Renal cortex interstitium (tissue), 15 donors: ENCODE measurements at places on chromosomes 4 and X.

- DNase-seq = no peak
Observed at GRCh38 chr4:165612936-165613335, 234.1 kb downstream of the CPE start.

GRCh38 chrX:38575888-38576287 is 14.5 kb downstream of the TSPAN7 start:
- DNase-seq = no peak

- no peak for DNase-seq
Observed at GRCh38 chr4:139958739-139959098, 195.3 kb downstream of the MAML3 start.

- no peak for DNase-seq
Observed at GRCh38 chrX:13780868-13781427, 35.9 kb downstream of the GPM6B start.

DNA sequence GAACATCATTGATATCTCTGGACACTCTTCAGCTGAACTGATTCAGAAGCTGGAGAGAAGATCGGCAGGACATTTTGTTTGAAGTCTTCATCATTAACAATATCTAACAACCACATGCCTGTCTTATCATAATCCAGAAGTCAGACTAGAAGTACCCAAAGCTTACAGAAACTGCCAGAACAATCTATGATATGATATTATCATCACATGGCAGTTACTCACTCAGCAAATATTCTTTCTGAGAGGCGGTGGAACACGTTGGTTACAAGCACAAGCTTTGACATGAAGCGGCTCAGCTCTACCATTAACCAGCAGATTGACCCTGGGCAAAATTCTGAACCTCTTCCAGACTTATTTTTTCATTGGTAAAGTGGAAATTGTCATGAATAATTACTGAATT is 69.4 kb upstream of the KIT start:
- no peak for DNase-seq

GRCh38 chrX:68794461-68794860 is 34.4 kb upstream of the EFNB1 start:
- no peak for DNase-seq

DNA sequence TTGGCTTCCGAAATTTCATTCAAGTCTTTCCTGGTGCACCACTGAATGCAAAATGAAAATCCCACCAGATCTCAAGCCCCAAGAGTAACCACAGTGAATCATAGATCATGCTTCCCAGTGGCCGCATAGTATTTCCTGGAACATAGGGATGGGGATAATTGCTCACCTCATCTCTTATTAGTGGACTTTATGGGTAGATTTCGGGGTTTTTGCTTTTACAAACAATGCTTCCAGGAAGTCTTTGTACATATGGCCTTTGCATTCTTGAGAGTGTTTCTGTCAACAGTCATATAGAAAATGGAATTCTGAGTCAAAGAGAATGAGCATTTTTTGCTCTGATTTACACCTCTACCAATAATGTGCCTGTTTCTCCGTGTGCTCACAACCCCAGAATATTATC is 53.4 kb downstream of the PPEF2 start:
- no peak for DNase-seq

GRCh38 chr4:5383191-5383980 is 325.0 kb downstream of the EVC2 start:
- no peak for DNase-seq

DNA sequence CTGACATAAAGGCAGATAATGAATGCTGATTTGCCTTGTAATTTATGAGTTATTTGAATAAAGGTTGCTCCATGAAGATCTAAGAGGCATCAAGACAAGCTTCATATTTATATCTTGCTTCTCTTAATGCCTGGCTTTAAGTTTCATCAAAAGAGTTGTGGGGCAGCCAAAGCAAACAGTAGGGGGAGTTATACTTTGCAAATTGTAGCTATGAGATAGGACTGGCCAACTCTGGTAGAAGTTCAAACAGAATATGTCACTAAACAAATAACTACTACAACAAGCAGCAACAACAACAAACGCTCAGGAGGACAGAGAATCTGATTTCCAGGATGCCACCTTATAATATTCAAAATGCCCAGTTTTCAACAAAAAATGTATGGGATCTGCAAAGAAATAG is 69.1 kb upstream of the PLAC1 start:
- no peak for DNase-seq
